ENCODE measurements at places on chromosomes 12 and 14. TPM values are rescaled to one million over a fixed set of nuclear protein-coding genes. Genes with fewer than 3 reads are reported as not detected.
A peak's percentile ranks its signal among the peaks of the same experiment; 100 is the strongest.

- H3K27me3 ChIP-seq = peaks cover 3% of the 10 kb centered on the region
- H3K4me1 ChIP-seq = no peaks in the 10 kb centered on the region
- H3K27ac ChIP-seq = no peak overlapping the region
- DNase-seq = no peak
- no peak overlapping the region for H3K4me3 ChIP-seq
- H3K36me3 ChIP-seq = no peaks in the 10 kb centered on the region
Measured at GRCh38 chr14:30312214-30312613, 246.7 kb upstream of the G2E3 start.

GLT1D1 gene
- not detected for total RNA-seq

DNA sequence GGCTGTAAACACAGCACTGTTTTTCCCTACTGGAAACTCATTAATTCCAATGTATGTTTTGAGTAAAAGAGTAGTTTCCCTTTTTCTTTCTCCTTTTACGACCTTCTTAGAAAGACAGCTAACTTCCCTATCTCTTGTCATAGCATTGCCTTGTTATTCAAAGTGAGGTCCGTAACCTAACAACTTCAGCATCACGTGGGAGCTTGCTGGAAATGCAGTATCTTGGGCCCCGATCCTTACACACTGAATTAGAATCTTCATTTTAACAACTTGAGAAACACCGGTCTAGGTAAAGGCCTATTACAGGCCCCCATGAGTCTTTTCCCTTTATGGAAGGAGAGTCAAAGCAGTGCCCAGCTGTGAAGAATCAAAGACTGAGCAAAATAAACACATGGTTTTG, 230.7 kb upstream of the PRKD1 start:
- DNase-seq = no peak
- H3K36me3 ChIP-seq = no peaks in the 10 kb centered on the region
- H3K27ac ChIP-seq = no peak overlapping the region

DNA sequence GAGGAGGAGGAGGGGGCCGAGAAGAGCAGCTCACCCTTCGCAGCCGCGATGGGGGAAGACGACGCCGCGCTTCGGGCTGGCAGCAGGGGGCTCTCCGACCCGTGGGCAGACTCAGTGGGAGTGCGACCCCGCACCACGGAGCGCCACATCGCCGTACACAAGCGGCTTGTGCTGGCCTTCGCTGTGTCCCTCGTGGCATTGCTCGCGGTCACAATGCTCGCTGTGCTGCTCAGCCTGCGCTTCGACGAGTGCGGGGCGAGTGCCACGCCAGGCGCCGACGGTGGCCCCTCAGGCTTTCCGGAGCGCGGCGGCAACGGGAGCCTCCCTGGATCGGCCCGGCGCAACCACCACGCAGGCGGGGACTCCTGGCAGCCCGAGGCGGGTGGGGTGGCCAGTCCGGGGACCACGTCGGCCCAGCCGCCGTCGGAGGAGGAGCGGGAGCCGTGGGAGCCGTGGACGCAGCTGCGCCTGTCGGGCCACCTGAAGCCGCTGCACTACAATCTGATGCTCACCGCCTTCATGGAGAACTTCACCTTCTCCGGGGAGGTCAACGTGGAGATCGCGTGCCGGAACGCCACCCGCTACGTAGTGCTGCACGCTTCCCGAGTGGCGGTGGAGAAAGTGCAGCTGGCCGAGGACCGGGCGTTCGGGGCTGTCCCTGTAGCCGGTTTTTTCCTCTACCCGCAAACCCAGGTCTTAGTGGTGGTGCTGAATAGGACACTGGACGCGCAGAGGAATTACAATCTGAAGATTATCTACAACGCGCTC, 745 bp downstream of the TRHDE start:
- no peak overlapping the region for H3K4me3 ChIP-seq
- DNase-seq = no peak
- H3K27me3 ChIP-seq = peaks cover 37% of the 10 kb centered on the region
- H3K4me1 ChIP-seq = peaks cover 2% of the 10 kb centered on the region

EMC9 gene
- 40.9 TPM for total RNA-seq

NEUROD4 gene
- not detected for total RNA-seq

GRCh38 chr12:102408487-102409297, 71.7 kb downstream of the IGF1 start:
- H3K27me3 ChIP-seq = no peaks in the 10 kb centered on the region
- no peak overlapping the region for H3K4me3 ChIP-seq
- no peaks in the 10 kb centered on the region for H3K4me1 ChIP-seq
- DNase-seq = no peak
- no peak overlapping the region for H3K27ac ChIP-seq

DNA sequence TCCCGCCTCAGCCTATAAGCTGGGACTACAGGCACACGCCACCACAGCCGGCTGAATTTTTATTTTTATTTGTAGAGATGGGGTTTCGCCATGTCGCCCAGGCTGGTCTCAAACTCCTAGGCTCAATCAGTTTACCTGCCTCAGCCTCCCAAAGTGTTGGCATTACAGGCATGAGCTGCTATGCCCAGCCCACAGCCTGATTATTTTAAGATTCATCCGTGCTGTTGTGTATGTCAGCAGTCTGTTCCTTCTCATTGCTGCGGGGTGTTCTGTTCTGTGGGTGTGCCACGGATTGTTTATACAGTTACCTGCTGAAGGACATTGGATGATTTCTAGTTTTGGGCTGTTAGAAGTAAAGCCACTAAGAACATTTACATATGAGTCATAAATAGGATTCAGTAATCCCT, 9.6 kb upstream of the EP400 start:
- H3K4me3 ChIP-seq = no peak overlapping the region
- peaks cover 58% of the 10 kb centered on the region for H3K36me3 ChIP-seq
- H3K27me3 ChIP-seq = no peaks in the 10 kb centered on the region
- DNase-seq = no peak
- H3K27ac ChIP-seq = no peak overlapping the region

KLHL33 gene
- total RNA-seq = not detected

DNA sequence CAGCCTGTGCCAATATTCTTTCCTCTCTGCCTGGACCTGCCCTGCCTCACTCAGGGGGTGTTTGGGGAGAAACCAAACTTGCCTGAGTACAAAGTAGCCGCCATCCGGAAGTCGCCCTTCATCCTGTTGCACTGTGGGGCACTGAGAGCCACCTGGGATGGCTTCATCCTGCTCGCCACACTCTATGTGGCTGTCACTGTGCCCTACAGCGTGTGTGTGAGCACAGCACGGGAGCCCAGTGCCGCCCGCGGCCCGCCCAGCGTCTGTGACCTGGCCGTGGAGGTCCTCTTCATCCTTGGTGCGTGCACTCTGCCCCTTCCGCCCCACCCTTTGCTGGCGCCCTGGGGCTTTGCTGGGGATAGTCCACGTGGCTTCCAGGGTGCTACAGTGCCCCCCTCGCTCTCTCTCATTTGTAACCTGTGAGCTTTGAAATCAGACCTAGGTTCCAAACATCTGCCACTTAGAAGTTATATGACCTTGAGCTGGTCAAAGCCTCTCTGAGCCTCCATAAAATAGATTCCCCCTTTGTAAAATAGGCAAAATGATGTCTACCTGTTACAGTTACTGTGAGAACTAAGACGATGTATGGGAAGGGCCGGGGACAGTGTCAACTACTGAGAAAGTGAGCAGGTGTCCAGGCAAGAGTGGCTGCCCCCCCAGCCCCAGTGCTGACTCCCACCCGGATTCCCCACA, 4.5 kb downstream of the KCNH3 start:
- no peak overlapping the region for H3K27ac ChIP-seq
- peaks cover 20% of the 10 kb centered on the region for H3K27me3 ChIP-seq
- no peak for DNase-seq
- H3K4me3 ChIP-seq = no peak overlapping the region
- no peaks in the 10 kb centered on the region for H3K36me3 ChIP-seq

- no peaks in the 10 kb centered on the region for H3K36me3 ChIP-seq
- peaks cover 6% of the 10 kb centered on the region for H3K27me3 ChIP-seq
- no peak within 1 kb of the TSS for H3K27ac ChIP-seq
- no peak within 1 kb of the TSS for H3K4me3 ChIP-seq
- H3K4me1 ChIP-seq = peaks cover 16% of the 10 kb centered on the region
Measured at GRCh38 chr12:10130042-10130441, at the start of gene CLEC7A. Gene CLEC7A, minus strand, starts transcription at chr12:10130199. Its CDS starts 117 bp downstream, at chr12:10130082.

- no peak overlapping the region for H3K27ac ChIP-seq
- no peak overlapping the region for H3K4me3 ChIP-seq
- H3K27me3 ChIP-seq = no peaks in the 10 kb centered on the region
- peaks cover 13% of the 10 kb centered on the region for H3K4me1 ChIP-seq
Measured at GRCh38 chr12:96258104-96258961, 64.2 kb downstream of the ELK3 start.

- peaks cover 2% of the 10 kb centered on the region for H3K36me3 ChIP-seq
- H3K4me3 ChIP-seq = no peak overlapping the region
- no peak for DNase-seq
- no peak overlapping the region for H3K27ac ChIP-seq
Measured at GRCh38 chr12:104420868-104421267, 35.9 kb upstream of the CHST11 start.

- no peak overlapping the region for H3K27ac ChIP-seq
- H3K4me3 ChIP-seq = no peak overlapping the region
- H3K36me3 ChIP-seq = no peaks in the 10 kb centered on the region
- no peak for DNase-seq
Measured at GRCh38 chr12:115199831-115200230, 515.9 kb upstream of the TBX3 start.

DNA sequence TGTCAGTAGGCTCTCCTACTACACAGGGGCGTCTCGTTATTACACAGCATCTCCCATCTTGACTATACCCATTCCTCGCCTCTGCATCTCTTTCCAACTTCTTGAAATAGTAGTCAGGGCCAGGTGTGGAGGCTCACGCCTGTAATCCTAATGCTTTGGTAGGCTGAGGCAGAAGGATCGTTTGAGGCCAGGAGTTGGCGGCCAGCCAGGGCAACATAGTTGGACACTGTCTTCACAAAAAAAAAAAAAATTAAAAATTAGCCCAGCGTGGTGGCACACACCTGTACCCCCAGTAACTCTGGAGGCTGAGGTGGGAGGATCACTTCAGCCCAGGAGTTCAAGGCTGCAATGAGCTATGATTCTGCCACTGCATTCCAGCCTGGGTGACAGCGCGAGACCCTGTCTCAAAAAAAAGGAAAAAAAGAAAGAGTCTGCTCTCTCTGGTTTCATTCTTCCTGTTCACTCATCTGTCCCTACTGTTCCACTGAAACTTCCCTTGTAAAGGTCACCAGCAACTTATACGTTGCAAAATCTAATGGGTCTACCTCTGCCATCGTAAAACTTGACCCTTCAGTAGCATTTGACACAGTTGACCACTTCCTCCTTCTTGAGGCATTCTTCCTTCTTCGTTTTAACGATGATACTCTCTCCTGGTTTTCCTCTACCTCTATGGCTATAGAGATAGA, 41.0 kb upstream of the PTGR2 start:
- H3K4me1 ChIP-seq = peaks cover 14% of the 10 kb centered on the region
- H3K4me3 ChIP-seq = no peak overlapping the region
- no peaks in the 10 kb centered on the region for H3K36me3 ChIP-seq
- H3K27me3 ChIP-seq = no peaks in the 10 kb centered on the region
- no peak overlapping the region for H3K27ac ChIP-seq

GRCh38 chr12:4855121-4855924, 54.4 kb upstream of the KCNA1 start:
- peak; percentile 44 for DNase-seq
- H3K36me3 ChIP-seq = no peaks in the 10 kb centered on the region
- peaks cover 13% of the 10 kb centered on the region for H3K27me3 ChIP-seq

RAB2B gene
- 21.2 TPM for total RNA-seq

FBLN5 gene
- total RNA-seq = 1.9 TPM

GRCh38 chr12:71742998-71743397, 11.7 kb upstream of the RAB21 start:
- no peak for DNase-seq
- peaks cover 2% of the 10 kb centered on the region for H3K4me1 ChIP-seq
- no peak overlapping the region for H3K4me3 ChIP-seq
- no peaks in the 10 kb centered on the region for H3K36me3 ChIP-seq
- no peak overlapping the region for H3K27ac ChIP-seq
- H3K27me3 ChIP-seq = no peaks in the 10 kb centered on the region

GRCh38 chr14:104216457-104216856, 78.1 kb downstream of the KIF26A start:
- no peak overlapping the region for H3K27ac ChIP-seq
- H3K36me3 ChIP-seq = no peaks in the 10 kb centered on the region
- H3K27me3 ChIP-seq = no peaks in the 10 kb centered on the region
- no peak for DNase-seq
- no peak overlapping the region for H3K4me3 ChIP-seq

DNA sequence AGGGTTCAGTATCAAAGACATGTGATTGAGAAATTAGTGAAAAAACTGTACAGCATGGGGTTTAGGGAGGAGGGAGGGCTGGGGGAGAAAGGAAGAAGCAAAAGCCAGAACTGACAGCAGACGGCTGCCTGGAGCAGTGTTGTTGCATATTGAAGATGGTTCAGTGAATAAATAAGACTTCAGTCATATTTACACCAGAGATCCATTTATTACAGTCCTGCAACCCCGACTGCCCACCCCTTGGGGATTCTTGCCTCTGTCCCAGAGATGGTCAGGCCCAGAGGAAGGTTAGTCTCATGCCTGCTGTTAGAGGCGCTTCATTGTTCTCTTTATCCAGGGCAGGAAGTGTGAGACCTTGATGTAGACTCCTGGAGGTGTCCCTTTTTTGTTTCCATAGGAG, 3.2 kb downstream of the GZMH start:
- DNase-seq = no peak
- H3K4me3 ChIP-seq = no peak overlapping the region
- H3K27ac ChIP-seq = no peak overlapping the region
- peaks cover 1% of the 10 kb centered on the region for H3K27me3 ChIP-seq

TAS2R42 gene
- total RNA-seq = not detected

- DNase-seq = no peak
- H3K27ac ChIP-seq = no peak overlapping the region
- H3K4me1 ChIP-seq = no peaks in the 10 kb centered on the region
Measured at GRCh38 chr14:66119606-66120231, 366.5 kb upstream of the CCDC196 start.

DNA sequence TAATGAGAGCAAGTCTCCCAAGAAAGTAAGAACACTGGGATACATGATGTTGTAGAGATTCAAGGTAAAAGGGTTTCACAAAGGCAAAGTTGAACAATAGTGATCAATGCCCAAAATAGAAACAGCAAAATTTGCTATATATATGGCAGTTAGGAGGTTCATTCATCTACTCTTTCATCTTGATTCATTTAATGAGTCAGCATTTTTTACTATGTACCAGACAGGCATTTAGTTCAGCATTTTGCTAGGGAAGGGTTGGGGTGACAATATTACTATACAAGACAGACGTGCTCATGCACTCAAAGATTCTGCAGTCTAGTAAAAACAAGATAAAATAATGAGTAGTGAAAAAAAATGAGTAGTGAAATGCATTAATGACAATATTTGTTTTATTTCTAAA, 264.9 kb upstream of the LMO3 start:
- no peak for DNase-seq
- no peak overlapping the region for H3K27ac ChIP-seq
- no peaks in the 10 kb centered on the region for H3K36me3 ChIP-seq
- H3K4me3 ChIP-seq = no peak overlapping the region
- no peaks in the 10 kb centered on the region for H3K27me3 ChIP-seq

DNA sequence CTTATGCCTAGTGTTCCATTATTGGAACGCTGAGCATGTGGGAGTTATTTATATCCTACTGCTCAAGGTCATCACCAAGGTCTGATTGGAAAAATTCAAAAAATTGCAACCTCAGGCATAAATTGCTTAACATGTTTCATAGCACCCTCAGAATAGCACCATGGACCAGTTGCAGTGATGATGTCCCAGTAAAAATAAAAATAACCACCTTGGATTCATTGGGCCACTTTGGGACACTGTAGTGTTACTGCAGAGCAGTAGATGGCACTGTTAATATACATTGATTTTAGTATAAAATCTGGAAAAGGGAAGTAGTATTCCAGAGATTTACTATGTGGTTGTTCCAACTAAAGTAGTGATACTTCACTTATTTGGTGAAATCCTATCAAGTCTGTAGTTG, 31.0 kb upstream of the PTCSC3 start:
- no peak overlapping the region for H3K4me3 ChIP-seq
- no peak overlapping the region for H3K27ac ChIP-seq
- no peaks in the 10 kb centered on the region for H3K36me3 ChIP-seq
- no peaks in the 10 kb centered on the region for H3K27me3 ChIP-seq
- DNase-seq = no peak
